MM.1S (cell line): ENCODE measurements at places on chromosomes 1 and 21.
A peak's percentile ranks its signal among the peaks of the same experiment; 100 is the strongest.

DNA sequence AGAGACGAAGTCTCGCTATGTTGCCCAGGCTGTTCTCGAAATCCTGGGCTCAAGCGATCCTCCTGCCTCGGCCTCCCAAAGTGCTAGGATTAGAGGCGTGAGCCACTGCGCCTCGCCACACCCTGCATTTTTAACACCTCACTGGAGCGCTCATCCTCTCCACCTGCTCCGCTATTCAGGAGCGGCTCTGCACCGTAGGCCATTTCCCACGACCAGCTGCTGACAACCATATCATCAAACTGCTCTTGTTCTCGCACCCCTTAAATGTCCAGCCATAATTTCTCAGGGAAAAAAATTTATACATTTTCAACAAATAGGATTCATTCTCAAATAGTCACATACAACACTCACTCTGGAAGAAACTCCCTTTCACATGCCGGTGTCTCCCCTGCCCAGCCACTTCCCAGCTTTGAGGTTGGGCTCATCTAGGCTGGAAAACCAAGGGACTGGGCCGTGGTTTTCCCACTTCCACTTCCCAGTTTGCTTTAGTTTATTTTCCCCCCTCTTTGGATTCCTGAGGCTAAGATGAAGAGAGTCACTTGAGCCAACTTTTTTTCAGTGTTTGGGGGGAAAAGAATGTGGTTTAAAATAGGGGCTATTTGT is 639 bp upstream of the IPO9 start:
- no peak for DNase-seq

DNA sequence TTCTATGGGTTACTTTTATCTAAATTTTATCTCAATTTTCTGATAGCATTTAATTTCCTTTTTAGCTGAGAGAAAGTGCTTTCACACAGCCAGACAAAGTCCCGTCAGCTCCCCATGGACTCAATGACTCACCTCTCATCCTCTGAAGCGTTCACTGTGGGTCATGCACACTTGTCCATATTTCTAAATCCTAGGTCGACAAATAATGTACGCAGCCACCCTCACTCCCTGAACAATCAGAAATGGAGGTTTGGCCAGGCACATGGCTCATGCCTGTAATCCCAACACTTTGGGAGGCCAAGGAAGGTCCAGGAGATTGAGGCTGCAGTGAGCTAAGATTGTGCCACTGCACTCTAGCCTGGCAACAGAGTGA is 42.4 kb upstream of the COA6 start:
- no peak for DNase-seq

DNA sequence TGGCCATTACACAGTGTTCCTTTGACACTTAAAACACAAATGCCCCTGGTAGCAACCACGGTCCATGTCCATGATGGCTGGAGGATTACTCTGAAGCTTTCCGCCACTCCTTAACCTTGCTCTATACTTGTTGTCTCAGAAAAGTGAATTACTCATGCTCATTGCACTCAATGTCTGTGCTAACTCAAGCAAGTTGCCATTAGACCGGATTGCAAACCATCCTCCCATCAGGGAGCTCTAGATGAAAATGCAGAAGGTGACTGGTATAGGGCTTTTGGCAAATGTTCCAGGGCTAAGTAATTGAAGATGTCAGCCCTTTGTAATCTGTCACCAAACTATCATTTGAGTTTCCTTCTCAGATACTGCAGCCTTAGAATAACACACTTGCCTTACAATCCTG is 1288.3 kb upstream of the B3GALT2 start:
- DNase-seq = no peak

DNA sequence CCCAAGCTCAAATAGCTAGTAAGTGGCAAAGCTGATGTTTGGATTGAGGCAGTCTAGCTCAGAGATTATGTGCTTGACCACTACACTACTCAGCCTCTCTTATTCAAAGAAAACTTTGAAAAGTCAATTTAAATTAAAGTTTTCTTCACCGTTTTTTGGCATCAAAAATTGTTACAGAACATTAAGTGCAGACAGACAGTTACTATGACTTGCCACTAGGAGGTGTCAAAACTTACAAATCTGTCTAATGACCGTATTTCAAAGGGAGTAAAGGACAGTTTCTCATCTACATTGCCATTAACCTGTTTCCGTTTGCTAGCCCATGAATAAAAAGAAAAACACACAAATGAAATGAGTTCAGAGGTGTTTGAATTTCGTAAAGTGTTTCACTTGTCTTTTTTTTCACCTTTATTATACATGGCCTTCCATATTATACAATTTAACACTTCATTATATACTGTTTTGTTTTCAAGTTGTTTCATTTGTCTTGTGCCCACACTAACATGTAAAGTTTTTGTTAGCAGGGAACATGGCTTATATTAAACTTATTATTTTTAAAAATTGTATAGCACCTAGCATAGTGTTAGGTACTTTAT is 57.4 kb upstream of the MTF2 start:
- DNase-seq = peak; percentile 59

DNA sequence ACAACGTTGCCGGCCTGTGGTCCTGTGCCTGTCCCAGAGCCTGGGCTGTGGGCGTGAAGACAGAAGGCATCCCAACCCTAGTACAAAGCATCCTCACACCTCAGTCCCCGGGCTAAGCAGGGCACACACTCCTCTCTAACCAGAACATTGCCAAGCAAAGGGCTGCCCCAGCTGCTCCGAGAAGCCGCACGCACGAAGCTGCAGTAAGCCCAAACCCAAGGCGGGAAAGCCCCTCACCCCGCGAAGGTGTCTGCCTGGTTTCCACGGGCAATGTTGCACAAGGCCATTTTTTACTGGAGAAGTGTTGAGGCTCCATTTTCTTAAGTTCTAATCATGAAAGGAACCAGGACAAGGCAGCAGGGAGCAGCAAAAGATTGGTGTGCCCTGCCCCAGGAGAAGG is 519.0 kb downstream of the NPHP4 start:
- no peak for DNase-seq

DNA sequence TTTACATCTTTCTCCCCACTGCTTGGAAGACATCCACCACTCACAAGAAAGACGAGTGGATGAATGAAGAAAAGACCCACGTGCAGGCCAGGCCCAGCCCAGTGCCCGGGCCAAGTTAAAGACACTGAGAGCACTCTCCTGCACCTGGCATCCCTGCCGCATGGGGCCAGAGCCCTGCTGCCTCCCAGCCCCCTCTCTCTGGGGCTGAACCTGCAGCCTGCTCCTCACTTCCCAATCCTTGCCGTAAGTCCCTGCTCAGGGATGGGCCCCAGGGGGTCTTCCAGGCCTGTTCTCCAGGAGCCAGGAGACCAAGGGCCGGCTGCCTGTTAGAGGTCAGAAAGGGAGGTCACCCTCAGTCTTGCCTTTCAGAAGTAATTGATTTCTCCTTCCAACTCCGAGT is 168.5 kb upstream of the ZC3H12A start:
- DNase-seq = no peak

DNA sequence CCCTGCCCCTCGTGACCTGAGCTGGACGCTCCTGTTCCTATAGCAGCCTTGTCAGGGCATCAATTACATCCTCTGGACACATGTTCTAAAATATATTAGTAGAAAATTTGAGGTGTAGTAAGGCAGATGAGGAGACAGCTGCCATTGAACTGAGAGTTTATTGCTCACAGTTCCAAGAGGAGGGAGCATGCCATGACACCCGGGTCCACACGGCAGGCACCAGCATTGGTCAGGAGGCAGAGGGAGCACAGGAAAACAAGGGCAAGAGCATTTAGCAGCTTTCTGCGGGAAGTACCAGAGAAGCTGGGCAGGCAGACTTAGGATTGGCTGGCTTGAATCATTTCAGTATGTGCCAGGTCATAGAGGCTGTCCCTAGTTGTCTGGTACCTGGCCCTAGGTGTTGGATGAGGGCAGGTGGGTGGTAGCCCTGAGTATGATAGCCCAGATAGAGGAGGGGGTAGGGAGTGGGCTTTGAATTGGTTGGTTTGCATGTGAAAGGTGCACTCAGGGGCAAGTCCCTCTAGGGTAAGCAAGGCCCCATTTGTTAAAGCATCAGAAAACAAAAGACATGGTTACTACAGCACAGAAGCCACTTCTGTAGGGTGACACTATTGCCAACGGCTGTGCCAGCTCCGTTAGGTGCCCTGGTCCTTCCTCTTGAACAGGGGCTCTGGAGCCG is 223.6 kb upstream of the RAB4A start:
- no peak for DNase-seq
